Activated CD4-positive, alpha-beta memory T cell treated with anti-CD3 and anti-CD28 coated beads, Interleukin-2, amount 10 ng/mL, durations not matched to agents 7 days and 5 days (primary cell): ENCODE measurements at places on chromosomes 7 and 10.

DNA sequence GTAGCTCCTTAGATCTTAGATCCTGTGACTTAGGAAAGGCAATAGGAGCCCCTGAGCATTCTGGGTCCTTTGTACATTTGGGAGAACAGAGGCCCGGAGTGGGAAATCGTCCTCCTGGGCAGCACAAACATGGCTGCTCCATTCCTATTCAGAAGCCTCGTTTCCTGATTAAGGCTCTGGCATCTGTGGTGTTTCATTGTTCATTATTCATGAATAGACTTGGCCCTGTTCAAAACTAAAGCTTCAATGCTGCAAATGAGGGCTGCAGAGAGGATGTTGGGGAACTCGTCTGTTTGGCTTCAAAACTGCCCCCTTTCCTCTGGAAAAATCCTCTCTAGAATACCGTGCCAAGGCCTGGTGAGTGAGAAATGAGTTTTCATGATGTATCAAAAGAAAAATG, 3.4 kb upstream of the HTRA1 start:
- no peak for DNase-seq

- DNase-seq: no peak
Observed at GRCh38 chr10:97499561-97500296, 1.0 kb downstream of the UBTD1 start.

GRCh38 chr7:86768394-86768793, 124.7 kb downstream of the GRM3 start:
- DNase-seq: no peak

- no peak for DNase-seq
Observed at GRCh38 chr7:86978808-86979506, 80.5 kb downstream of the ELAPOR2 start.

DNA sequence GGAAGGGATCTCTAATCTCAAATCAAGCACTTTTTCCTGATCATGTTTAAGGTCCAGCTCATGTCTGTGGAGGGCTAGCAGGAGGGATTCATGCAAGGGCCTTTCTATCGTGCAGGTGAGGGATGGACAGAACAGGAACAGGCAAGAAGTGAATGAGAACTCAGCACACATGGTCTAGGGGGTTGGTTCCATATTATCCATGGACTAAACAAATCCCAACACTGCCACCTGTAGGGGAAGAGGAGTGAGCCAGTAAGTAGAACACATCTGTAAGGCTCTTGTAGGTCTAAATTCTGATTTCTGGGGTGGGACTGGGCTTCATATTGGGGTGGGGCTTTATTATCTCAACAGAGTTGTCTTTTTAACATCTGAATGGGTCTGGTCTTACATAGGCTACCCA, 138.0 kb upstream of the TARP start:
- no peak for DNase-seq

- no peak for DNase-seq
Observed at GRCh38 chr10:90571481-90572258, 286.2 kb downstream of the HTR7 start.

DNA sequence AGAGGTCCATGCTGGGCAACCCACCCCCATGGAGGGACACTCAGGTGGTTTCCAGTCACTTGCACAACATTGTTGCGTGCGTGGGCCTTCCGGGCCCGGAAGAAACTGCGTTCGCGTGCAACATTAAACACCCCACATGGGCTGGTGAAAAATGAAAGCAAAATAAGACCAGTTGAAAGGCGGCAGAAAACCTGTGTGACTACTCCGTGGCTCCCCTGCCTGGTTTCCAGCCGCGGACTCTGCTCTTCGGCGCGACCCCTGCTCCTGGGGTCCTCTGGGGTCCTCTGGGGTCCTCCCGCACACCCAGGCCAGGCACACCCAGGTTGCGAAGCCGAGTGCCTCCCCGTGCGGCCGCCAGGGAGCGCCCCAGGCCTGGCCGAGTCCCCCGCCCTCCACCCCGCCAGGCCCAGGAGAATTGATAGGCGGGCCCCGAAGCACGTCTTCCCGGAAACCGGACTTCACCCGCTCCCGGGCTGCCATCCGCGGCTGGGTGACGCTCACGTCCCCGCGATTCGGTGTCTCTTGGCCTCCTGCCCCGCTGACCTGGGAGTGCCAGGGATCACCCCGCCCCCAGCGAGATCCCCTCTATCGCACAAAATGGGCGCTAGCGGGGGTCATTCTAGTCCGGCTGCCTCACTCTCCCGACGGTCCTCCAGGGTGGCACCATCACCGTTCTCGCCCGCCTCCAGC, 1.9 kb upstream of the SH2D4B start:
- DNase-seq: peak; percentile 81

DNA sequence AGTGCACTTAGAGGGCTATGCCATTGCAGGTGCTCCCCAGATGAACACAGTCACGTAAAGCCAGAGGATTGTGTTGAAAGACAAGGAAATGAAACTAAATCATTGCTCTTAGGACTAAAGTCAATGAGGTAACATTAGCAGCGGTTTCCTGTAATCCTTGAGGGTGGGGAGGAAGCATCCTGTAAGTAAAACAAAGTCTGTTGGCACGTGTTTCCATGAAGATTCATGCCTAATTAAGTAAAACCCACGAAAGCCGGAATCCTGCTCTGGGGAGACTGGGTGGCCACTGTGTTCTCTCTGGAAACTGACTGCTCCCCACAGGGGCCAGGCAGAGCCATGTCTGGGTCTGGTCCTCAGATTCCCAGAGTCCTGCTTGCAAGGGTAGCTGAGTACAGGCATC, 18.3 kb downstream of the STEAP1B start:
- no peak for DNase-seq
